Left renal cortex interstitium (tissue), 4 donors: ENCODE measurements at places on chromosomes 4 and X.

DNA sequence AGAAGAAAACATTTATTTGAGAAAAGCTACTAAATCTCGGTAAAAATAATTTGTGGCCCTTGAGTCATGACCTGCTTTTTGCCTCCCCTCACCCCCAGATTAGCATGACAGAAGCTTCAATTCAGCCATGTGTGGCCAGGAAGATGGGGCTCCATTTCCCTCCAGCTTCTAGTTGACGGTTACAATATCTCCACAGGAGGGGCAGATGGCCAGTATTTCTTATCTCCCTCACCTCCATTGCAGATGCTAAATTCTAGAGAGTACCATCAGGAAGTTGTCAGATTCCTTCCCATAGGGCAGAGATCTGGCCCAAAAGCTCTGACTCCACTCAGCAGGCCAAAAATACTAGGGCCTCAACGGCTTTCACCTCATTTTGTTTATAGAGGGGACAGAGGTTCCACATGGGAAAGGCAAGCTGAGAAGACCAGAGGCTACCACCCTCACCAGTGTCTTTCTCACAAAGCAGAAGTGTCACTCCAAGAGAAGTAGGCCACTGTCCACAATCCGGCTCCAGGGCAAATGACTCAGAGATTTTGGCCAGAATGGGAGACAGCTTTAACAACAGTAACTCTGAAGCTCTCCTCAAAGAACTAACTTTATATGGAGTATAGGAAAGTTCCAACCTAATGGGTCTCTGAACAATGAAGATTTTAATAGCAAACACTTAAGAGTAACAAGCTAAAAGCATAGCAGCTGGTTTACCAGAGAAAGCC, 108.3 kb downstream of the TBC1D19 start:
- DNase-seq, result no peak

- no peak for DNase-seq
These were observed 1118.2 kb downstream of the ARAP2 start for GRCh38 chr4:35125995-35126712.

- DNase-seq, result peak; percentile 55
These were observed at the start of gene UCHL1 for GRCh38 chr4:41256740-41257256. TSS of gene UCHL1 (plus strand) at chr4:41256928. CDS start at chr4:41256977, 49 bp downstream.

DNA sequence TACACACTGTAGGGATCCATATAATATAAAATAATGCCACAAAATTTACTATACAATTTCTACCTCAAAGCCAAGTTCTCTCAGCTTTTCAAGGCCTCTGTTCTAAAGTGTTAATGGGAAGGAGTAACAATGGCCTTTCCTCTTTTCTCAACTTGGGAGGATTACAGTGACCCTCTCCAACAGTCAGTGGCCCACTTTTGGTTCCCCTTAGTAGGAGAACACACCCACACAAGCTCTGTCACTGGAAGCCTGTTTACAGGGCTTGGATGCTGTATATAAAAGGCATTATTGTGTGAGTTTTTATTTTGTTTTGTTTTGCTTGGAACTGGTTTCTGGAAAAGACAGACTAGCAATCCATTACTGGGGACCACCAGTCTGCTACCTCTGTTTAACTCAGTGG, 1.8 kb downstream of the ARHGEF6 start:
- DNase-seq, result no peak

- no peak for DNase-seq
These were observed 6.9 kb downstream of the SORCS2 start for GRCh38 chr4:7199129-7199725.

GRCh38 chr4:45410701-45411210, 684.4 kb upstream of the GNPDA2 start:
- no peak for DNase-seq

- no peak for DNase-seq
These were observed 271.5 kb downstream of the LDB2 start for GRCh38 chr4:16626945-16627344.

- DNase-seq, result no peak
These were observed 64.8 kb downstream of the TMEM131L start for GRCh38 chr4:153531000-153531358.

DNA sequence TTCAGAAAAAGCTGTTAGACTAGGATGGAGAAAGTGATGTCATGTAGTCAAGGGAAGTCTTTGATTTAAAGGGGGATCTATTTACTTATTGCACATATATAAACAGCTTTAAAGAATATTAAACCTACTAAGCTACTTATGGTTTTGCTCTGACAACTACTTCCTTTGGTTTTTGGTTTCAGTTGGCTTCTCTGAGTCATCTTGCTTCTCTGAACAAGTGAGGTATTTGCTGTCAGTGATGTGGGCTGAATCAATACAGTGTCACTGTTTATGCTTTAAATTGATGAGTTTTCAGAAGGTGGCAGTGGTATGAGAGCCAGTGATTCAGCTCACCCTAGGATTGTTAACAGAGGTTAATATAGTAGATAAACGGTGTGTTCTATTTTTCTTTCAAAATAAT, 75.1 kb downstream of the CEP44 start:
- DNase-seq, result no peak

- DNase-seq, result no peak
These were observed 201.1 kb upstream of the FAT1 start for GRCh38 chr4:186924723-186925122.

- DNase-seq, result no peak
These were observed 43.6 kb downstream of the TLR10 start for GRCh38 chr4:38738940-38739803.

DNA sequence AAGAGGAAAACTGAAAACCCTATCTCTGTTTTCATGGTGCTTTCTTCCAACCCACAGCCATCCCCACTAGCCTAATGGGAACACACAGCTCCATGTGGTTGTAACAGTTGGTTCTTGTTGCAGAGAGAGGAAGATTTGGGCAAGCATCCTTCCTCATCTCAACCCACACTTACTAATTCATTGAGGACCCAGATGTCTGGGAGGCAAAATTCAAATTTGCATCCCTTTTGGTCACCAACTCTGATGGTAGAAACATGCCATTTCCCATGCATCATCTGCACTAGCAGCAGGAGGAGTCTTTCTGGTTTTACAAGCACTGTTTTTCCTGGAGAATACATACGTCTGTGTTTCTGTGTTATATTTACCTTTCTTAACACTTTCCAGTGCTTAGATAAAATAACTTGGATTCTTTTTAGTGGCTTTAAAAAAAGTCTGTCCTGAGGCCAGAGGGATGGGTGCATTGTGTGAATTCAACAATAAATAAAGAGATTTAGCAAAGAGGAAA, 301.0 kb downstream of the KCTD8 start:
- no peak for DNase-seq

GRCh38 chr4:153067376-153067775, 131.3 kb downstream of the FHDC1 start:
- no peak for DNase-seq

GRCh38 chr4:109614466-109614865, 54.4 kb downstream of the MCUB start:
- DNase-seq, result no peak

- DNase-seq, result no peak
These were observed 12.9 kb downstream of the PPP2R3B start for GRCh38 chrX:373641-374471.

- no peak for DNase-seq
These were observed 62.1 kb downstream of the EDNRA start for GRCh38 chr4:147543034-147543433.

- no peak for DNase-seq
These were observed 127.3 kb upstream of the AMOT start for GRCh38 chrX:112967903-112968302.

GRCh38 chr4:136136601-136137000, 1395.7 kb downstream of the PCDH18 start:
- DNase-seq, result no peak

DNA sequence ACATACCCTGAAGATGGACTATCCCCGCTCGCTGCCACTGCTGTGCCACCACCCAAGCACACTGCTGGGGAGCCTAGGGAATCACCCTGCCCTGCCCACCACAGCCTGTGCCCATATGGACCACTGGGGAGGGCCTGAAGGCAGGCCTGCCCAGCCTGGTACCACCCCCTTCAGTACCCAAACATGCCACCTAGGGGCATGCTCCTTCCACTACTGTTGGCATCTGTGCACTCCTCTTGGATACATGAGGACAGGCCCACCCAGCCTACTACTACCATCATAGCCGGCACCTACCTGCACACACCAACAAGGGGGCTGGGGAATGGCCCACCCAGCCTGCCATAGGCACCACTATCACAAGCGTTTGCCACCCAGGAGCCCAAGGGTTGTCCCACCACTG, 30.1 kb upstream of the PRDX4 start:
- no peak for DNase-seq

GRCh38 chr4:10656988-10657387, 27.6 kb downstream of the CLNK start:
- no peak for DNase-seq

DNA sequence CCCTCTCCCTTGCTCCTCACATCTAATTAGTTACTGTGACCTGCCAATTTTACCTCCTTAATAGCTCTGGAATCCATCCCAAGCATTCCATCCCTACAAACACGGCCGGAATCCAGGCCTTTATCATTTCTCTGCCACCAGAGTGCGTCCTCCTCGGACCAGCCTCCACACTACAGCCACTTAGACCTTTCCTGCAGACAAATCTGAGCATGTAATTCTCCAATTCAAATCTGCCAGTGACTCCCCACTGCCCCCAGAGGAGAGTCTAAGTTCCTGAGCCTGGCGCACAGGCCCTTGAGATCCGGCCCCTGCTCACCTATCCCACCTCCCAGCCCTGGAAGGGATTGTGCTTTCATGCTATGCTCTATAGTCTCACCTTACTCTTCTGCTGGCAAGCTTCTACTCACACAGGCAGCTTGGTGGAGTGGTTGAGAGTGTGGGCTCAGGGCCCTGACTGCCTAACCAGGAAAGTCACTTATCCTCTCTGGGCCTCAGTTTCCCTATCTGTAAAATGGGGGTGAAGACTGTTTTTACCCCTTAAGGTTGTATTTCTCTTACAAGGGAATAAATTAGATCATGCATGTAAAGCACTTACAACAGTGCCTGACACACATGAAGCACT, 31.2 kb downstream of the PJA1 start:
- no peak for DNase-seq

- no peak for DNase-seq
These were observed 181.5 kb downstream of the SLIT2 start for GRCh38 chr4:20433097-20433705.
